ENCODE measurements at places on chromosomes 4 and X. TPM values are rescaled to one million over a fixed set of nuclear protein-coding genes. Genes with fewer than 3 reads are reported as not detected.

The TRIM75 gene
- not detected for total RNA-seq

DNA sequence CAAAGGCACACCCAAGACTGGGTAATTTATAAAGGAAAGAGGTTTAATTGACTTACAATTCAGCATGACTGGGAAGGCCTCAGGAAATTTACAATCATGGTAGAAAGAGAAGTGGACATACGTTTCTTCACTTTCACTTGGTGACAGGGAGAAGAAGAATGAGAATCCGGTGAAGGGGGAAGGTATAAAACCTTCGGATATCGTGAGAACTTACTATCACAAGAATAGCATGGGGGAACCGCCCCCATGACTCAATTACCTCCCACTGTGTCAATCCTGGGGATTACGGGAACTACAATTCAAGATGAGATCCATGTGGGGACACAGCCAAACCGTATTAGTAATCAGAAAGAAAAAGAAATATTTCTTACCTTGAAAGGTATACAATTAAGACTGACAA lies 782.9 kb upstream of the HS3ST1 start:
- H3K4me3 ChIP-seq, result no peak overlapping the region
- no peaks in the 10 kb centered on the region for H3K4me1 ChIP-seq
- no peaks in the 10 kb centered on the region for H3K36me3 ChIP-seq
- DNase-seq, result no peak

DNA sequence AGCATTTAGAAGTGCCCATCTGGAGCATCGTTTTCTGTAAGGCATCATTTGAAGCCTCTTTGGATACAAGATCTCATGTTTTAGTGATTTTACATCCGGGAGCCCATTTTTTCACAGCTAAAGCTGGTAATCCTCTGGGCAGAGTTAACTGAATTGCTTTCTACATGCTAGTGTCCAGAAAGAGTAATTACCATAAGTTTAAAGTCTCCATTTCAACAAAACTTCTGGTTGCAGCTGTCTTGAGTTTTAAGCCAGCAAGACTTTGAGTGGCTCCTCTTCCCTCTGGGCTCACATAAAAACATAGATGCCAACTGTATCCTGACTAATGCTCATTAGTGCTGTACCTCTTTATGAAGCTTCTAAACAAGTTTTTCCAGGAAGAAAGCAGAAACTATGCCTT lies 65.4 kb downstream of the GPRIN3 start:
- H3K27me3 ChIP-seq, result no peaks in the 10 kb centered on the region
- H3K4me1 ChIP-seq, result no peaks in the 10 kb centered on the region
- no peak overlapping the region for H3K27ac ChIP-seq
- DNase-seq, result no peak

GRCh38 chrX:48474127-48474526 lies 1.9 kb upstream of the FTSJ1 start:
- H3K36me3 ChIP-seq, result no peaks in the 10 kb centered on the region
- H3K27me3 ChIP-seq, result no peaks in the 10 kb centered on the region
- no peak overlapping the region for H3K4me3 ChIP-seq
- no peak for DNase-seq
- no peak overlapping the region for H3K27ac ChIP-seq

DNA sequence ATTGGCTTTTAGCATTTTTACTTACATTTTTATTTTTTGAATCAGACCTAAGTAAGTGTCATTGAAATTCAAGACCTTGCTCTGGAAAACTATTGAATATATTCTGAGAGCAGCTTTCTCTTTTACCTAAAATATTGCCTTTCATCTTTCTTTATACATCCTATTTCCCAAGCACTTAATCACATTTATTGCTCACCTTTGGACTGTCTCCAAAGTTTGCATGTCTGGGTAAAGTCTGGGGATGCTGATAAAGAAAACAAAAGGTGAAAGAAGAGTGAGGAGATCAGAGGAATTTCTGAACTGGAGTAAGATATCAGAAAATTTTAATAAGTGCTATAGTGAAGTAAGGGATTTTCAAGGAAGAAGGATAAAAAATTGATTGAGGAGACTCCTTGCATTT lies 308.5 kb upstream of the AADAT start:
- DNase-seq, result no peak
- H3K27ac ChIP-seq, result no peak overlapping the region
- no peaks in the 10 kb centered on the region for H3K36me3 ChIP-seq
- H3K4me1 ChIP-seq, result no peaks in the 10 kb centered on the region
- no peak overlapping the region for H3K4me3 ChIP-seq

GRCh38 chr4:142557239-142557801 lies 288.8 kb downstream of the INPP4B start:
- H3K36me3 ChIP-seq, result no peaks in the 10 kb centered on the region
- H3K27me3 ChIP-seq, result no peaks in the 10 kb centered on the region
- H3K4me1 ChIP-seq, result no peaks in the 10 kb centered on the region

DNA sequence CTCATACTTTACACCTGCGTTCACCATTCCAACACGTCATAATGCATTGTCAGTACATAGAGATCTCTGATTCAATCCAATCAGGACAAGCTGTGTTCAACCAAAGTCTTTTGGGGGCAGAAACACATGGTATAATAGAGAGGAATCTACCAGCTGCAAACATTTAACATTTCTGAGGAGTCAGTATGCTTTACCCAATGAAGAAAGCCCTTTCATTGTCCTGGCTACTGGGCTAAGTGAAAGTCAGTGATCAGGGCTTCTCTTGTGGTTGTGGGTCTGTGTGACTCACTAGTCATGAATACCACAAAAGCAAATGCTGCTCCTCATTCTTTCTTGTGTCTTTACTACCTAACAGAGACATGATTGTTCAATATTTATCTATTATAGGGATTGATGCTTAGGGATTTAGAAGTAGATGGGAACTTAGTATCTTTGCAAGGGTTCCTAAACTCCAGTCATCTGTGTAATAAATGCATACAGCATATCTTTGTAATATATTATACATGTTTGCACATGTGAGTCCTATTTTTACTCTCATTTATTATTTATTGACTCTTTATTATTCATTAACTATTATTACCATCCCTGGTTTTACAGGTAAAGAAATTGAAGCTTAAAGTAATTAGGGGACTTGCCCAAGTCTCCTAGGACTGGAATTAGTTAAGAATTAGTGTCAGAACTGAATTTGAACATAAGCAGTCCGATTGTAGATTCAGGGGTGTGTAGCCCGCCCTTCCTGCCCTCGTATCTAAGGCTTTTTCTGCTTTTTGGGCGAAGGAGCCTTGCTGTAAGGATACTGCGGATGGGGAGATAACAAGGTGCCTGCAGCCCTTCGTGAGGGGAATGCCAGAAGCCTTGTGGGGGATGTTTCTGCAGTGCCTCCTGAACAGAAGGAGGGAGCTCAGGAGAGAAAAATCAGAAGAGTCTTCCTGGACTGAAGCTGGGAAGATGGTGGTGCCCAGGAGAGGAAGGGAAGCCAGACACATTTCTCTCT lies 353.1 kb upstream of the BOD1L1 start:
- DNase-seq, result no peak
- no peaks in the 10 kb centered on the region for H3K36me3 ChIP-seq
- no peak overlapping the region for H3K4me3 ChIP-seq
- no peaks in the 10 kb centered on the region for H3K27me3 ChIP-seq

- H3K4me3 ChIP-seq, result no peak overlapping the region
- DNase-seq, result no peak
- H3K27ac ChIP-seq, result no peak overlapping the region
- no peaks in the 10 kb centered on the region for H3K4me1 ChIP-seq
Observed at GRCh38 chr4:10260777-10261176, 144.2 kb upstream of the WDR1 start.

- H3K4me1 ChIP-seq, result no peaks in the 10 kb centered on the region
- no peaks in the 10 kb centered on the region for H3K36me3 ChIP-seq
- no peak for DNase-seq
- H3K27me3 ChIP-seq, result no peaks in the 10 kb centered on the region
Observed at GRCh38 chr4:72919937-72920336, 149.6 kb downstream of the COX18 start.

The TLR2 gene
- total RNA-seq, result 34.8 TPM

GRCh38 chr4:155900381-155900780 lies 3.1 kb upstream of the TDO2 start:
- no peaks in the 10 kb centered on the region for H3K36me3 ChIP-seq
- H3K27ac ChIP-seq, result no peak overlapping the region
- no peaks in the 10 kb centered on the region for H3K27me3 ChIP-seq
- no peak for DNase-seq

- no peak for DNase-seq
- H3K27ac ChIP-seq, result no peak overlapping the region
- H3K36me3 ChIP-seq, result no peaks in the 10 kb centered on the region
- no peaks in the 10 kb centered on the region for H3K4me1 ChIP-seq
- no peaks in the 10 kb centered on the region for H3K27me3 ChIP-seq
- H3K4me3 ChIP-seq, result no peak overlapping the region
Observed at GRCh38 chr4:33628296-33628695, 2616.0 kb downstream of the ARAP2 start.

The IL2 gene
- not detected for total RNA-seq

DNA sequence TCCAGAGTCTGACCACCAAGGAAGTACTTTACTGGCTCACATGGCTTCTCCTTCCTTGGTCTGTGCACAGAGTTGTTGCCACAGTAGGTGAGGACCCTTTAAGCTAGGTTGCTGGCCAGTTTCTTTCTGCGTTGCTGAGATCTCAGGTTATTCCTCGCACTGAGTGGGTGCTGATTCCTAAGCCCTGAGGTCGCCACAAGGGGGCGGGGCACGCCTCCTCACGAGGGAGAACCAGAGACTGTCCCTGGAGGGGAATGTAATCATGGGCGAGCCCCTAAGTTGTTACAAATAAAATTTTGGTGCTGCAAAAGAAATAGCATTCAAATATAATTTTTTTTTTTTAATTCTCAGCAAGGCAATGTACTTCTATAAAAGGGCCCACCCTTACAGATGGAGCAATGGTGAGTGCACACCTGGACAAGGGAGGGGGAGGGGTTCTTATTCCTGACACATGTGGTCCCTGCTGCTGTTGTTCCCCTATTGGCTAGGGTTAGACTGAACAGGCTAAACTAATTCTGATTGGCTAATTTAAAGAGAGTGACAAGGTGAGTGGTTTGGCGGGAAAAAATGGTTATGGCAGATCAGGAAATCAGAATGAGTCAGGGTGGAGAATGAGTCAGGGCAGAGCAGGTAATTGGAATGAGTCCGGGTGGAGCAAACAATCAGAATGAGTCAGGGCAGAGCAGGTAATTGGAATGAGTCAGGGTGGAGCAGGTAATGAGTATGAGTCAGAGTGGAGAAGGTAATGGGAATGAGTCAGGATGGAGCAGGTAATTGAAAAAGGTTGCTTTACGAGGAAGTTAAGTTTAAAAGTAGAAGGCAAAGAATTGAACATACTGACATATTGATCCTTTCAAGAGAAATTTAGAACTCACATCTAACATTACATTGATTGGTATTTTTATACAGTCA lies 107.5 kb downstream of the VSIG4 start:
- no peaks in the 10 kb centered on the region for H3K4me1 ChIP-seq
- DNase-seq, result peak; percentile 21
- no peaks in the 10 kb centered on the region for H3K27me3 ChIP-seq
- H3K4me3 ChIP-seq, result no peak overlapping the region
- no peak overlapping the region for H3K27ac ChIP-seq

- H3K4me3 ChIP-seq, result no peak overlapping the region
- no peaks in the 10 kb centered on the region for H3K27me3 ChIP-seq
- no peak for DNase-seq
- H3K4me1 ChIP-seq, result no peaks in the 10 kb centered on the region
- H3K36me3 ChIP-seq, result no peaks in the 10 kb centered on the region
Observed at GRCh38 chr4:42350611-42351182, 46.6 kb upstream of the SHISA3 start.

The RENBP gene
- total RNA-seq, result 81.7 TPM

GRCh38 chrX:20352935-20353336 lies 86.2 kb upstream of the RPS6KA3 start:
- H3K4me3 ChIP-seq, result no peak overlapping the region
- H3K4me1 ChIP-seq, result no peaks in the 10 kb centered on the region
- no peak overlapping the region for H3K27ac ChIP-seq
- no peak for DNase-seq
- no peaks in the 10 kb centered on the region for H3K36me3 ChIP-seq

The GAGE12F gene
- total RNA-seq, result not detected

The P2RY10 gene
- total RNA-seq, result 0.91 TPM

- no peaks in the 10 kb centered on the region for H3K36me3 ChIP-seq
- no peak overlapping the region for H3K27ac ChIP-seq
- H3K4me3 ChIP-seq, result no peak overlapping the region
- H3K27me3 ChIP-seq, result no peaks in the 10 kb centered on the region
- H3K4me1 ChIP-seq, result no peaks in the 10 kb centered on the region
Observed at GRCh38 chr4:132332932-132333723, 816.0 kb upstream of the PCDH10 start.

- no peaks in the 10 kb centered on the region for H3K27me3 ChIP-seq
- no peaks in the 10 kb centered on the region for H3K36me3 ChIP-seq
- no peak overlapping the region for H3K4me3 ChIP-seq
- no peak overlapping the region for H3K27ac ChIP-seq
- H3K4me1 ChIP-seq, result no peaks in the 10 kb centered on the region
Observed at GRCh38 chr4:100076753-100077152, 113.5 kb downstream of the DDIT4L start.

DNA sequence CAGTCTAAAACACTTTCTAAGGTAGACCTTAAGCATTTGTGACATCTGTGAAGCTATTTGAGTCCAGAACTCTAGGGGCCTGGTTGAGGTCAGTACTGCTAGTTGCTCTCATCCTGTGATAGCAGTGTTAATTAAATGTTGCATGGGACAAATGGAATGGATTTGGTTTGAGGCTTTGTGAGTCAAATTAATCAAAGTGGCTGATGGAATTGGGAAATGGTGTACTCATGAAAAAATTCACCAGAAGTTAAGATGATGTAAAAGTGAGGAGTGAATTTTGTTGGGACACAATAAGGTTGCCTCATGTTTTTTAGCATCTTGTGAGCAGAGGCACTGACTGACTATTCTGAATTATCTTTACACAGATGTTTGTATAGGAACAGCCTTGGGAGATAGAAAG lies 99.2 kb upstream of the ARSJ start:
- H3K27ac ChIP-seq, result no peak overlapping the region
- no peaks in the 10 kb centered on the region for H3K4me1 ChIP-seq
- no peak for DNase-seq
- no peaks in the 10 kb centered on the region for H3K27me3 ChIP-seq
- H3K36me3 ChIP-seq, result no peaks in the 10 kb centered on the region

The LRCH2 gene
- 3.1 TPM for total RNA-seq

The CXCL8 gene
- 35.6 TPM for total RNA-seq

DNA sequence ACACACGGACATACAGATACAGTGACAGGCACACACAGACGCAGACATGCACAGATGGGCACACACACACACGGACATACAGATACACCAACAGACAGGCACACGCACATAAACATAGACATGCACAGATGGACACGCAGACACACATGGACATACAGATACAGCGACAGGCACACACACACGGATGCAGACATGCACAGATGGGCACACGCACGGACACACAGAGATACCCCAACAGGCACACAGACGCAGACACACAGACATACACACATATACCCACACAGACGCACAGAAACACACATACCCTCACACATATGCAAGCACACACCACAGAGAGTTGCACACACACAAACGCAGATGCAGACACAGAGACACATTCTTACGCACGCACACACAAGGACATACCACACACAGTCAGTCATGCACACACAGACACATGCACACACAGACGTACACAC lies 24.4 kb upstream of the SLC25A6 start:
- no peaks in the 10 kb centered on the region for H3K4me1 ChIP-seq
- no peak overlapping the region for H3K27ac ChIP-seq
- no peak for DNase-seq
- H3K36me3 ChIP-seq, result peaks cover 40% of the 10 kb centered on the region
- H3K4me3 ChIP-seq, result no peak overlapping the region
- H3K27me3 ChIP-seq, result no peaks in the 10 kb centered on the region

The LDB2 gene
- 36.3 TPM for total RNA-seq

- no peaks in the 10 kb centered on the region for H3K27me3 ChIP-seq
- H3K4me1 ChIP-seq, result no peaks in the 10 kb centered on the region
- H3K27ac ChIP-seq, result no peak overlapping the region
- no peak overlapping the region for H3K4me3 ChIP-seq
- DNase-seq, result no peak
- H3K36me3 ChIP-seq, result no peaks in the 10 kb centered on the region
Observed at GRCh38 chr4:8905226-8905772, 33.7 kb upstream of the HMX1 start.

The SSR4 gene
- total RNA-seq, result 176 TPM

The DSPP gene
- not detected for total RNA-seq
